ENCODE measurements at places on chromosomes 16 and 17.

- DNase-seq = no peak
Observed at GRCh38 chr17:61461967-61462718, 9.9 kb downstream of the TBX4 start.

GRCh38 chr16:17360693-17361122 is 110.1 kb downstream of the XYLT1 start:
- DNase-seq = no peak

- no peak for DNase-seq
Observed at GRCh38 chr17:81066771-81067315, 31.9 kb downstream of the BAIAP2 start.

GRCh38 chr17:64340557-64340956 is 50.1 kb downstream of the PECAM1 start:
- DNase-seq = no peak

DNA sequence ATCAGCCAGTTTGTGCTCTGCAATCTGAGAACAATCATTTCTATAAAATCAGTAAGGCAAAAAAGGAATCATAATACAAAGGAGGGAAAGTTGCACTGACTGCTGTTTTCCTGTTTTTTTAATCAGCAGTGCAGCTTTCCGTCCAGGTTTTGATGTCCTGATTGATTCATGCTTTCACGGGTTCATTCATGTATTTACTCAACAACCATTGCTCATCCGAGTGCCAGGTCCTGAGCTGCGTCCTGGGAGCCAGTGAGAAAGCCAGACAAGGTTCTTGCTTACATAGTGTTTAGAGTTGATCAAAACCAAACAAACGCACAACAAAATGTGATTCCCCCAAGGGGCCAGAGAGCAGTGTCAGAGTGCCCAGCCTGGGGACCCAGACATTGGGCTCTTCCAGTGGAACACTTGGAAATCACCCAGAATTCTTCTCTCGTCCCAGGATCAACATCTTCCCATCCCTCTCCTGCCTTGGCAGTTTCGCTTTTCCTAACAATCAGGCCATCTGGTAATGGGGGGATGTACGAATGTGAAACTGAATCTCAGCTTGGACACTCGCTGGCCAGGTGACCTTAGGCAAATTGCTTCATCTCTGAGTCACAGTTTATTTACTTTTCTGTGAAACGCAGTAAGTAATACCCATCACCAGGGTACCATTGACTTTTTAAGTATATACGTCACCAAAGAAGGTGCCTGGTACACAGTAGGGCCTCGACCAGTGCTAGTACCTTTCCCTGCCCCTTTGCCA is 13.3 kb upstream of the C1QL1 start:
- DNase-seq = no peak

DNA sequence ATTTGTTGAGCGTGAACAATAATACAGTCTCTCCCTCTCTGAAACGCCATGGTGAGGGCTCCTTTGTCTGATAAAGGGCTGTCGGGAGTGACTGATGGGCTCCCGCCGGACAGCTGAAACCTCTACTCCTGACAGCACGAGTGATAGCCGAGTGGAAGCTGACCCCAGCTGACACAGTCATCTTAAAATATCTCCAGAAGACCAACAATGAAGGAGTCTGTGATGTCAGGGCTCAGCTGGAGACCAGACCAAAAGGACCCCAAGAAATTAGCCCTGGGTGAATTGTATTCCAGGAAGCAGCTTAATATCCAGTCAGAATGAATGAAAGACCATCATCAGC is 22.4 kb downstream of the CCDC182 start:
- no peak for DNase-seq

DNA sequence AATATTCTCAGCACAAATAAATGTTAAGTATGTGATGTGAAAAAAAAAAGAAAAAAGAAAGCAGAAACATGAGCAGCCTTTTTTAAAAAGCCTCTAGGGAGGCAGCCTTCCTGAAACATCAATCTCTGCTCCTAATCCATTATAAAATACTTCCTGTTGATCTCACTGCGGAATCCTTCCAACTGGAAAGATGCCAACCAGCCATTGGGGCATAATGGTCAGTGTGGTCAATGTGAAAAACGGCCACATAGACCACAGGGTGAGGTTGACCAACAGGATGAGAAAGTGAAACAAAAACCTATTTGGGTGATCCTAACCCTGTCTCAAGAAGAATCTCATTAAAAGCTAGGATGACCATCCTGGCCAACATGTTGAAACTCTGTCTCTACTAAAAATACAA is 26.1 kb upstream of the ABCA8 start:
- DNase-seq = no peak

GRCh38 chr17:32912218-32912897 is 15.6 kb upstream of the TMEM98 start:
- DNase-seq = no peak

DNA sequence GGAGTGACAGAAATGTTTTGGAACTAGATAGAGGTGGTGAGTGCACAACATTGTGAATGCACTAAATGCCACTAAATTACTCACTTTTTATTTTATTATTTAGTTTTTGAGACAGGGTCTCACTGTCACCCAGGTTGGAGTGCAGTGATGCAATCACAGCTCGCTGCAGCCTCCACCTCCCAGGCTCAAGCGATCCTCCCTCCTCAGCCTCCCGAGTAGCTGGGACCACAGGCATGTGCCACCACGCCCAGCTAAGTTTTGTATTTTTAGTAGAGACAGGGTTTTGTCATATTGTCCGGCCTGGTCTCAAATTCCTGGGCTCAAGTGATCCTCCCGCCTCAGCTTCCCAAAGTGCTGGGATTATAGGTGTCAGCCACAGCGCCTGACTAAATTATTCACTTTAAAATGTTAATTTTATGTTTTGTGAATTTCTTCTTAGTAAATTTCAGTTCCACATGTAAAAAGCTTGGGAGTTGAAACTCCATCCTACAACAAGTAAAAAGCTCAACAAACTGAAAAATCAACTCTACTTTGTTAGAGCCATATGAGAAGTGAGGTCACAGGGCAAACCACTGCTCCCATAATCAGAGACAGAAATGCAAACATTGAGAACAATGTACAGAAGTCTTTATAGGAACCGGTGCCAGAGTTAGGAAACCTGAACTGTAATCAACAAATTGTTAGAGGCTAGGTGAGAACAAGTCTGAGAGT is 13.8 kb upstream of the SLC5A10 start:
- no peak for DNase-seq

GRCh38 chr17:13367154-13367553 is 234.6 kb downstream of the HS3ST3A1 start:
- DNase-seq = no peak

- no peak for DNase-seq
Observed at GRCh38 chr17:79006794-79007503, 2.6 kb downstream of the CANT1 start.

DNA sequence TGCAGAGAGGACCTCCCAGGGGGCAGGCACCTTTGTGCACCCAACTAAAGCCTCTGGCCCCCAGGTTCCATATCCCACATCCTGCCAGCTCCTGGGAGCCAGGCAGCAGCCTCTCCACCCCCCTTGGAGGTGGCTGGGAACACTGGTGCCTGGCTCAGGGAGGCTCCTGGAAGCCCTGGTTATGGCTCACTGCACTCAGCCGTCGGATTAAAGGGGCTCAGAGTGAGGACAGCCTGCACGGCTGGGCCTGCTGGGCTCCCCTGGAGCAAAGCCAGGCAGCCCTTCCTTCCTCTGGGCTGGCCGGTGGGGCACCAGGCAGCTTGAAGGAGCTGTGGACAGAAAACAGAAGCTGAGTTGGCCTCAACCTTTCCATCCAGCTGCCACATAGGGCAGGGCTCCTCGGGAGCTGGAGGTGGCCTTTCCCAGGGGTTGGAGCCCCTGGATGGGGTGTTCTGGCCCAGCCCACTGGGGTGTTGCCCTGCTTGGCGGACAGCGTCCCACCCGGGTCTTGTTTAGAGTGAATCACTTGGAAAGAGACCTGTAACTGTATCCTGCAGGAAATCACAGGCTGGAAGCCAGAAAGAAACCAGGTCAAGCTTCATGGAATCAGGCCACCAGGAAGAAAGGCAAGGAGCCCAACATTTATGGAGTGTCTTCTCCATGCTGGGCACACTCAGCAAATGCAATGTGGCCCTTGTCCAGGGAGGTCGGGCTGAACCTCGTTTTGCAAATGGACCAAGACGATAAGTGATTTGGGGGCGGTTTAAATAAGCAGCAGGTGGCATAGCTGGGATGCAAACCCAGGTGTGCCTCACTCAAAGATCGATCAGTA is 253.3 kb downstream of the SOX9 start:
- DNase-seq = no peak

- no peak for DNase-seq
Observed at GRCh38 chr17:74271281-74271680, 2.8 kb upstream of the DNAI2 start.

DNA sequence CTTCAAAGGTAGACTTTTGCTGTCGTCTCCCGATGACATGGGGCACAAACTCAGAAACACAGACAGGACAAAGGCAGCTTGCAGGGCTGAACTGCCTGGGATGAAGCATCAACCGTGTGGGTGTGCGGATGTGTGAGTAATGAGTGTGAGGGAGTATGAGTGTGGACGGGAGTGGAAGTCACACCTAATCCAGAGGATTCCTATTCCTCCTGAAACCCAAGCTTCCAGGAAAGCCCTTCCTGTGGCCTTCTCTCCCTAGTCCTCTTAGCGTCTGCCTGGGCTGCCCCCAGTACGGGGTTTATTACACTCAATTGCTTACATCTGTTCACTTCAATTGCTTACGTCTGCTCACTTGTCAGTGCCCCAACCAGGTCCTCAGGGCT is 2.3 kb upstream of the IL4R start:
- no peak for DNase-seq

DNA sequence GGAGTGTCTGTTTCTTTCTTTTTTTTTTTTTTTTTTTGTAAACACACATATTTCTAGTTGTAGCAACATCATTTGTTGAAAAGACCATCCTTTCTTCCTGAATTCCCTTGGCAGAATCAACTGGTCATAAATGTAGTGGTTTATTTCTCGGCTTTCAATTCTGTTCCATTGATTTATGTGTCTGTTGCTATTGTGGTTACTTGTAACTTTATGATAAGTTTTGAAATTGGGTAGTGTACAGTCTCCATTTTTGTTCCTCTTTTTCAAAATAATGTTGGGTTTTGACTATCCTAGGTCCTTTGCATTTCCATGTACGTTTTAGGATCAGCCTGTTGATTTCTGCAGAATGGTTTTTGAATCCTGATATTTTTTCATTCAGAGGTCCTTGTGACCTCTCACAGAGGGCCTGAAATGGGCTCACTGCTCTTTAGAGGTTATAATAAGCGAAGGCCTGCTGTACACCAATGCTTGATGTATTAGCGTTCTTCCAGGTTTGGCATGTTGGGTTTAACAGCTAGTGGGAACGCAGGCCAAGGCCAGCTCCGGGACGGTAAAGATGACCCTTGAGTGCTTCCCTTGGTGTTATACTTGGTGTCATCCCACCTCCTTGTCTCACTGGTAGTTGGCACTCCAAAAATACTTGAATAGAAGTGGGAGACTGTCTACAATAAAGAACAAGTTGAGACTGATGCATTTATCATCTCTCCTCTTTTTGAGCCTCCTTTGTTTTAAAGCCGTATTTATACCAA is 43.8 kb downstream of the ZNRF1 start:
- DNase-seq = no peak

GRCh38 chr17:721540-721937 is 6.9 kb upstream of the VPS53 start:
- no peak for DNase-seq

- DNase-seq = peak; percentile 71
Observed at GRCh38 chr17:41962768-41963434, 3.7 kb upstream of the CNP start.

GRCh38 chr16:48526058-48526957 is 83.7 kb downstream of the N4BP1 start:
- no peak for DNase-seq

- DNase-seq = no peak
Observed at GRCh38 chr16:20897253-20897897, 2.8 kb downstream of the DCUN1D3 start.

- no peak for DNase-seq
Observed at GRCh38 chr17:3002538-3003295, 60.7 kb downstream of the OR1D5 start.

GRCh38 chr16:1003391-1004347 is 22.1 kb downstream of the SOX8 start:
- DNase-seq = no peak

DNA sequence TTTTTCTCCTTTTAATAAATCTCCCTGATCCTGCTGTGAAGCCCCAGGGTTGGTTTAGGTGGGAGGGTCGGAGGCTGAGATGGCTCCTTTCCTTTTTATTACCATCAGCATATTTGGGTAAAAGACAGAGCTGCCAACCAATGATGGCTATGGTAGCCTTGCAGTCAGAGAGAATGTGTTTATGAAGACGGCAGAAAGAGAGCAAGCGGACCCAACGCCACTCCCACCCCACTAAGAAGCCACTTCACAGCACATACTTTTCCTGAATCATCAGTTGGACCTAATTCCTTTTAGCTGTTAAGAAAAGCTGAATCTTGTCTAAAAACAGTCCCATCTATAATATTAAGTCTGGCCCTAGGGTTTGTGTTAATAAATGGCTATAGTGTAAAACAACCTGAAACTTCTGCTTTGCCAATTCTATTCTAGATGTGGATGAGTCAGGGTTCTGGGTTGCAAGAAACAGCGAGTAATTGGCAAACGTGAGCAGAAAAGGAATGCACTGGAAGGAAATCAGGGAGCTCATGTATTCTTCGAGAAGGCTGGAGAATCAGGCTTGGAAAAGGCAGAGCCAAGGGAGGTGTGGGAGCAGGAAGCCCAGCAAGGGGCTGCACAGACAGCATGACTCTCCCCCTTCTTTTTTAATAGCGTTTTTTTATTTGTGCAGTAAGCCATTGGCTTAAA is 34.0 kb upstream of the PRKCA start:
- no peak for DNase-seq

- no peak for DNase-seq
Observed at GRCh38 chr16:88077328-88078108, 126.3 kb downstream of the BANP start.

- DNase-seq = no peak
Observed at GRCh38 chr17:12899604-12900003, 110.3 kb downstream of the ARHGAP44 start.

DNA sequence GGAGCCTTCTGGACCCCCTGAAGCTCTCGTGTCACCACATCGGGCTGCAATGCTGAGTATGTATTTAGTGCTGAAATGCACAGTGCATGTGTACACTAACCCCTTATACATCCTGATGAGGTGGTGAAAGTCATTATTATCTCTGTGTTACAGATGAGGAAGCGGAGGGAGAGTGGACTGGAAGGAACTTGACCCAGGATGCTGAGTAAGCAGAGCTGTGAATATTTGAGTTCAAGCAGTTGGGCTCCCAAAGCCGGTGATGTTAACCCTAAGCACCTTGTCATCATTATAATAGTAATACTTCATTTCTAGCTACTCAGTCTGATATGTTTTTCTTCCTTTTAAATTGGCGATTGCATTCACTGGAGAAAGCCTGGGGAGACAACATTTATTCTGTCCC is 25.9 kb upstream of the NKD1 start:
- no peak for DNase-seq

- DNase-seq = no peak
Observed at GRCh38 chr16:48235556-48236136, 8.5 kb upstream of the LONP2 start.
